ENCODE measurements at places on chromosomes 1 and 21.

DNA sequence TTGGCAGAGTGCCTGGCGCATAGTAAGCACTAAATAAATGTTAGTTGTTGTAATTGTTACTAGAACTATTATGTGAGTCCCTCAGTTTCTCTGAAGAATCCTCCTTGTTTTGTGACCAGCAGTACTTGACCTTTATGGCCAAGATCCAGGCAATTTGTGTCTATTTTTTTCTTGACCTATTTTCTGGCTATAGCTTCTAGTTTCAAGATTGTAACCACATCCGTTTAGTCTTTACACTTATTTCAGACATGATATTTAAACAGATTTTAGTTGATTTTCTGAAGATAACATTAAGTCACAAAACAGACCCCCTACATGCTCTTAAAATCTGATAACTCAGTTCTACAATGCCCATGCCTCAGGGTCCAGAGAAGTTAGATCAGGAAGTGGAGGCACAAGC is 50.3 kb downstream of the CDC7 start:
- DNase-seq: no peak

DNA sequence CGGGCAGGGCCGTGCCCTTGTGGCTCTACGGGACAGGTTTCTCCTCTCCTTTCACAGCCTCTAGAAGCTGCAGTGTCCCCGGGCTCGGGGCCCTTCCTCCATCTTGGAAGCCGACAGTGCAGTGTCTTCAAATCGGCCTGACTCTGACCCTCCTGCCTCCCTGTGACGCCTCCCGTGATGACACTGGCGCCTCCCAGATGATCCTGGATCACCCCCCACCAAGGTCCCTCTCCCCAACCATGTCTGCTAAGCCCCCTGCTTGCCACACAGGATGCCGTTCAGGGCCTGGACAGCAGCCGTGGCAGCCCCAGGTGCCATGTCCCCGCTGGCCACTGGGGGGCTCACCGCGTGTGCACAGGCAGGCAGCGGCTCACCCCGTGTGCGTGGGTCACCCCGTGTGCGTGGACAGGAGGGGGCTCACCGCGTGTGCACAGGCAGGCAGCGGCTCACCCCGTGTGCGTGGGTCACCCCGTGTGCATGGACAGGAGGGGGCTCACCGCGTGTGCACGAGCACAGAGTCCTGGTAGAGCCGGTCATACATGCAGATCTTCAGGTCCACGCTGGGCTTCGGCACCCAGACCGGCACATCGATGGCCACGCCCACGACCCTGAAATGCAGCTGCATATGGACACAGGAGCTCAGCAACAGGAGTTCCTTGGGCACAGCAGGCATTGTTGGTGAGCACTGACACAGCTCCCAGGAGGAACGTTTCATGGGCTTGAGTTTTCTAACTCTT is 24.9 kb upstream of the TMEM52 start:
- no peak for DNase-seq

DNA sequence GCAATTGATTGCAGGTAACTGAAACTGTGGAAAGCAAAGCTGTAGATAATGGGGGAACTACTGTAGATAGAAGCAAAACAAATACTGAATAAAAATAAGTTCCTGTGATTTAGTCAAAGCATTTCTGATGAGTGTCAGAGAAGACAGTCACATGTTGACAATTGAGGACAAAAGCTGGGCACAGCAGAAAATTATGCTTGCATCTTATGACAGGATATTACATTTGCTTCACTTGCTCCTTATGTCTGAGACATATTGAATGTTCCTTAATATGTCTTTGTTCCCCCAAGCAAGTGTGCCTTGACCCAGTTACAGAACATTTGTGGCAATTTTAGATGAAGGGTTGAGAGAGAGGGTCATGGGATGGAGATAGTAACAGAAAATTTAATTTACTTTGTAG is 526.0 kb upstream of the B3GALT2 start:
- no peak for DNase-seq

DNA sequence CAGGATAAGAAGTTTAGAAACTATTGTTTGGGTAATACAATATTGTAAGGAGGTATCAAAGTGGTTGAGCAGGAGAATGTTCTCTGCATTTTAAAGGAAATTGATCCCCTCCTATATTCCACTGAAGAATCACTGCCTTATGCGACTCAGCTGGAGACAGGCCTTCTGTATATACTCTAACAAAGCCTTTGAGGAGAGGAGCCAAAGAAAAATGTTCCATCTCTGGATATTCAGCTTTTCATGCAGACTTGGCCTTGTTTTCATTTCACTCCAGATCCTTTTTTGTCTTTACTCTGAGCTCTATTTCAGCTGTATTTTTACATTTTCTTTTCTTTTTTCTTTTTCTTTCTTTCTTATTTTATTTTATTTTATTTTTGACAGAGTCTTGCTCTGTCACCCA is 42.1 kb upstream of the S1PR1 start:
- DNase-seq: no peak

GRCh38 chr1:246364415-246364941 is 142.6 kb downstream of the SMYD3 start:
- no peak for DNase-seq

DNA sequence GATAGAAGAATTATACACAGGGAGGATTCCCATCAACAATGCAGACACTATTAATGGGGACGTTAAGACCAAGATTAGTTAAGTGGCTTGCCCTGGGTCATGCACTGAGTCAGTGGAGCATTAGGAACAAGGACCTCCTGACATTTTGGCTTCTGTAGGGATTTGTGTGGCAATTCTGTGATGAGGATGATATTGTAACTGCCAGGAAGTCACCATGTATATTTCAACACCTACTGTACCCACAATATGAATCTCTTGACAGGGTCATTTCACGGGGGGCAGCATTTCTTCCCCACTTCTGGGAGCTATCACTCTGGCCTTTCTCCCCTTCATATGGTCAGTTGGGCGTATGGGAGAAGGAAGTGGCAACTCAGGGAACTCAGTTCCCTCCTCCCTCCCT is 134.9 kb downstream of the RUNX1 start:
- no peak for DNase-seq

GRCh38 chr1:61757950-61758349 is 15.7 kb downstream of the PATJ start:
- DNase-seq: peak; percentile 28

DNA sequence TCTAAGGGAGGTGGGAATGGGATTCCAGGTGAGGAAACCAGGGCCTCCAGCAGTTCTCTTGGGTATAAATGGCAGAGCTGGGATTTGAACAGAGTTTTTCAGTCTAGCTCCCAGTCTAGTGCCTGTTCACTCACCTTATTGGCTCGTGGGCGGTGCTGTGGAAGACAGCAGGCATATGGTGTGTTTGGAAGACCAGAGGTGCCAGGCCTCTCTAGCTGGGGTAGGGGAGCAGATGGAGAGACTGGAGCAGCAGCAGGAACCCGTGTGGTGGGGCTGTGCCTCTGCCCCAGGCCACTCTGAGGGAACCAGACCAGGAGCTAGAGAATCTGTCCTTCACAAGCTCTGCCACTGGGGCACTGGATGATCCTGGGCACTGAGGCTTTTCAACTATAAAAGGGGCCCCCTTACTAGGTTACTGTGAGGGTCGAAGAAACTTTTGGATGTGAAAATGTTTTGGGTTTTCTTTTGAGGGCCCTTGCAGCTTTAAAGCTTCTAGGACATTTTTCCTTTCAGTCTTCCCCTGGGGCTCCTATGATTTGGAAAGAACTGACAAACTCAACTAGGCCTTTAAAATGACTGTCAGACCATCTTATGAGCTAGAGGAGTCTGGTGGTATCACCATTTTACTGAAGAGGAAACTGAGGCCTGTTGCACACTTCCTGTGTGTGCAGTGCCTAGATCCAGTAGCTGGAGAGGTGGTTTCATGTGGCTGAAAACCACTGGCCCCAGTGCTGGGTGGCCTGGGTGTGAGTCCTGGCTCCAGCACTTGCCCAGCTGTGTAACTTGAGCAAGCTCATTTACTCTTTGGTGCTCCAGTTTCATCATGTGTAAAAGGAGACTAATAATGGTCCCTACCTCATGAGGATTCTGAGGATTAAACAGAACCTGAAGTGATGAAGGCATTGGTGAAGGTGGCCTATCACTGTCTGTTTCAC is 6.1 kb downstream of the DMRTB1 start:
- no peak for DNase-seq

GRCh38 chr1:27523337-27524020 is 33.5 kb upstream of the WASF2 start:
- no peak for DNase-seq

DNA sequence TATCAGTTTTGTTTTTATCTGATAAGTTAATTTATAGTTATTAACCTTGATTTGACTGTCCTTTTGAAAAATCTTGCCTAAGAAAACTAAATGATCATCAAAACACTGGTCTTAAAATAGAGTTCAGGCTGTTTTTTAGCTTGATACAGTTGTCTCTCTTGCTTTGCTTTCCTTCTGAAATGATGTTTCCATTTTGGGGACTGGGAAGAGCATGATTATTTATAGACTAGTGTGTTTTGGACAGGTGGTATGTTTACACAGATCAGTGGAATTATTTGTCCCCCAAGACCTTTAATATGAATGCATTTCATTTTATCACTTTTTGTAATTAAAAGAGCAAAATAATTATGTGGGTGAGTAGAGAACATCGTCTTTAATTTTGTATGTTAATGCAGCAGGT is 90.8 kb downstream of the XPR1 start:
- no peak for DNase-seq

GRCh38 chr21:41283211-41283818 is 33.3 kb upstream of the FAM3B start:
- peak; percentile 65 for DNase-seq

GRCh38 chr21:46402421-46402820 is 56.3 kb upstream of the DIP2A start:
- DNase-seq: no peak

GRCh38 chr1:243726806-243727502 is 123.1 kb downstream of the AKT3 start:
- no peak for DNase-seq

DNA sequence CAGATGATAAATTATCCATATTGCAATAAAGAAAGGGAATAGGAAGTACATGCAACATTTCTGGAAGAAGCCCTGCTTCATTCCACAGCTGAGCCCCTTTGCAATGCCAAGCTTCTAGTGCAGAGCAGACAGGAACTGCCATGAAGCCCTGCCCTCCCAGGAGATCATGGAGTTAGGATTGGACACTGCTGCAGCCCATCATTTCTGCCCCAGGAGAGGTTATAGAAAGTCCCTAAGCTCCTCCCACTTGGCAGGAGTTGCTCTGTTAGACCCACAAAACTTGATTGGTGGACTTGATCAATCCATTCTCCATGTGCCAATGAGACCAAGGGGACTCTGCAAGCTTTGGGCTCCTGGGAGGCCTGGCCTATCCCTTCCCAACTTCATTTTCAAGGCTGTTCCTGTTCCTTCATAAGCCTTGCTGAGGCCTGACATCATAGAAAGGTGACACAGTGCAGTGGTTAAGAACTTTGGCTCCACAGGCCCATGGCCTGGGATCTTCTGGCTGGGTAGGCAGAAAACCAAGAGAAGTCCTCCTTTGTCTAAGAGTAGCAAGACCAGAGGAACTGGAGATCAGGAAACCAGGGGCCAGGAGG is 1.3 kb upstream of the LAPTM5 start:
- DNase-seq: no peak

DNA sequence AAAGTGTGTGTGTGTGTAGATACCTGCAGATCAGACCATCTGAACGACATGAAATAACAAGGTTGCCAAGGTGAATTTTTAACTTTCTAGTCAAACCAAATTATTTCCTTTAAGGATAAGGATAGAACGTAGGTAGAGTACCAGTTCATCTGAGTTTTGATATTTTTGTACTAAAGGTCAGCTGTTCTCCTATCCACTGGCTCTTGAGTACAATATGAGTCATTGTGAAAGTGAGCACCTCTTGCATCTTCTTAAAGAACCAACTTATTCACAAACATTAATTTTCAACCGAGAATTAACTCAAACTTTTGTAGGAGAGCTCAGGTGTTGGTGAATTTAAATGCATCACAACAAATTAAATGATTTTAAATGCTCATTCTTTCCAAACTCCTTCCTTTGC is 71.5 kb downstream of the IFI44 start:
- DNase-seq: no peak

DNA sequence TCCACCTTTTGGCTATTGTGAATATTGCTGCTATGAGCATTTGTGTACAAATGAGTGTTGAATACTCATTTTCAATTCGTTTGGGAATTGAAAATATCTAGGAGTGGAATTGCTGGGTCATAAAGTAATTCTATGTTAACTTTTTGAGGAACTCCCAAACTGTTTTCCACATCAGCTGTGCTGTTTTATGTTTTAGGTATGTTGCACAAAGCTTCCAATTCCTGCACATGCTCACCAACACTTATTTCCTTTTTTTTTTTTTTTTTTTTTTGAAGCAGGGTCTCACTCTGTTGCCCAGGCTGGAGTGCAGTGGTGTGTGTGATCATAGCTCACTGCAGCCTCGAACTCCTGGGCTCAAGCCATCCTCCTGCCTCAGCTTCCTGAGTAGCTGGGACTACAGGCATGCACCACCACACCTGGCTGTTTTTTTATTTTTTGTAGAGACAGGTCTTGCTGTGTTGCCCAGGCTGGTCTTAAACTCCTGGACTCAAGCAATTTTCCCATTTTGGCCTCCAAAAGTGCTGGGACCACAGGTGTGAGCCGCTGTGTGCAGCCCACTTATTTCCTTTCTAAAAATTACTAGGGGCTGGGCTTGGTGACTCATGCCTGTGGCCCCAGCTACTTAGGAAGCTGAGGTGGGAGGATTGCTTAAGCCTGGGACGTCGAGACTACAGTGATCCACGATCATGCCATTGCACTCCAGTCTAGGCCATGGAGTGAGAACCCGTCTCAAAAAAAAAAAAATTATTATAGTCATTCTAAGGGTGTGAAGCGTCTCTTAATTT is 33.4 kb downstream of the TMCC2 start:
- no peak for DNase-seq

DNA sequence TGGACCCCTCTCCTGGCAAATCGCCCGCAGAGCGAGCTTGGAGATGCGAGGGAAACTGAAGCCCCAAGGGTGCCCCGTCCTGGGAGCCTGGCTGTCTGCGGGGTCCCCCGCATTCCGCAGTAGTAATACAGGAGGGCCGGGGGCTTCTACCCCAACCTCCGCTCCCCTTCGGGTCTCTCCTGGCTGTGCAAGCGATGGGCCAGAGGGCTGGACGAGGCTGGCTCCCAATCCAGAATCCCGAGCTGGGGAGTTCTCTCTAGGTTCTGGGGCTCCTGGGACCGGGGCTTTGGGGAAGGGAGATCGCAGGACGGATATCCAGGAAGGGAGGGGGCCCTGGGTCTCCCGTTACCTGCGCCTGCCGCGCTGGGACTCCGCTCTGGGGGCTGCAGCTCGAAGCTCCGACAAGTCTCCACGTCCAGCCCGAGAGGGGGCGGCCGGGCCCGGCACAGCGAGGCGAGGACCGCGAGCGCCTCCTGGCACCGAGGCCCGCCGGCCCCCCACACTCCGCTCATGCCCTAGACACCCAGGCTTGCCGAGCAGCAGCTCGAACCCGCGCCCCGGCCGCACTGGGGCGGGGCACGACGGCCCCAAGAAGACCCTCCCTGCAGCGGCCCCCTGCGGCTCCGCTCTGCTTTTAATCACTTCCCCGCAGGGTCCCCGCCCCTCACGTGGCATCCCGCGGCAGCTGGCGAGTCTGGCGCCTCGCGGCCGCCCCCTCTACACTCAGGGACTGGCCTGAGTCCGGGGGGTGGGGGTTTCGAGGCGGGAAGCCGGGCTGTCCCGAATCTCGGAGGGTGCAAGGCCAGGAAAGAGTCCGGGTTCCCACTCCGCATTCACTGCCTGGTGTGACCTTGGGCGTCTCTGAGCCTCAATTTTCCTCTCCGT is at the start of gene SYT6:
TSS of gene SYT6 (minus strand) at position 609 of the 885 bp plus-strand sequence. CDS start at position 512, 97 bp downstream.
- DNase-seq: no peak

Data from non-pigmented ciliary epithelial cell (primary cell).